Muscle of back (tissue), 13 donors: ENCODE measurements at places on chromosomes 13 and 19.

GRCh38 chr19:15893477-15893876 is 4.4 kb downstream of the CYP4F2 start:
- DNase-seq: no peak

DNA sequence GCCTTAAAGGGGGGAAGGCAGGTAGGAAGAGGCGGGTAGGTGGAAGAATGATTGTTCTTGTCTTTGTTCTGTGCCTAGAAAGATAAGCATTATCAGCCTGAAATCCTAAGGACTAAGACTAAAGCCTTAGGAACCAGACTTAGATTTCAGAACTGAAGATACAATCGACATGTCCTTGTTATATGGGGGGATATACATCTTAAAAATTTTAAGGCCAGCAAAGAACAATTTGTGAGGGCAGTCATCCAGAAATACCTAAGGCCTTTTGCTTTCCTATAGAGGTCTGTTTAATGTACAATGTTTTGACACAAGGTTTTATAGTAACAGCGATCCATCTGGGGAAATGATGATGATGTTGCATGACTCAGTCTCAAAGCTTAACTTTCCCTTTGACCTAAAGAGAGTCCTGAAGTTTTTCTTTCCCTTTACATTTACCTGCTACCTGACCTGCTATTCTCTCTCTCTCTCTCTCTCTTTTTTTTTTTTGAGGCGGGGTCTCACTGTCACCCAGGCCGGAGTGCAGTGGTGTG is 20.2 kb upstream of the CEACAM6 start:
- DNase-seq: no peak

GRCh38 chr19:19094513-19094912 is 30.7 kb downstream of the SLC25A42 start:
- DNase-seq: no peak

DNA sequence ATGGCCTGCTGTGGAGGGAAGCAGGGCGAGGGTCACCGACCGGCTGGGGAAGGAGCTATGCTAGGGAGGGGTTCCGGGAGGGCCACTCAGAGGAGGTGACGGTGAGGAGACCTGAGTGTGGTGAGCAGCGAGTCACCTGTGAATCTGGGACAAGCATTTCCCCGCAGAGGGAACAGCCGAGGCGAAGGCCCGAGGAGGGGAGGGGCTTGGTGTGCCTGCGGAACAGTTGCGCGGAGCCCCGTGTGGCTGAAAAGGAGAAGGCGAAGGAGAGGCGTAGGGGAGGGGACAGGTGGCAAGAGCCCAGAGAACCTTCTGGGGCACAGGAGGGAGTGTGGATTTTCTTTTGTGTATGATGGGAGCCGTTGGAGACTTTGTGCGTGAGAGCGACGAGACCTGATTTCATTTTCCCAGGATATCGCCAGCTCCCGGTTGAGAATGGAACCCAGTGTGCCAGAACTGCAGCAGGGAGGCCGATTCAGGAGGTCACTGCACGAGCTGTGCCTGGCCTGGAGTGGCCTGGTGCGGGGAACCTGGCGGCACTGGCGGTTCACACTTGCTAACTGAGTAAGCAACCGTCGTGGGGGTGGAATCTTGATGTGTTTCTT is 117.7 kb upstream of the ZNF507 start:
- DNase-seq: no peak

DNA sequence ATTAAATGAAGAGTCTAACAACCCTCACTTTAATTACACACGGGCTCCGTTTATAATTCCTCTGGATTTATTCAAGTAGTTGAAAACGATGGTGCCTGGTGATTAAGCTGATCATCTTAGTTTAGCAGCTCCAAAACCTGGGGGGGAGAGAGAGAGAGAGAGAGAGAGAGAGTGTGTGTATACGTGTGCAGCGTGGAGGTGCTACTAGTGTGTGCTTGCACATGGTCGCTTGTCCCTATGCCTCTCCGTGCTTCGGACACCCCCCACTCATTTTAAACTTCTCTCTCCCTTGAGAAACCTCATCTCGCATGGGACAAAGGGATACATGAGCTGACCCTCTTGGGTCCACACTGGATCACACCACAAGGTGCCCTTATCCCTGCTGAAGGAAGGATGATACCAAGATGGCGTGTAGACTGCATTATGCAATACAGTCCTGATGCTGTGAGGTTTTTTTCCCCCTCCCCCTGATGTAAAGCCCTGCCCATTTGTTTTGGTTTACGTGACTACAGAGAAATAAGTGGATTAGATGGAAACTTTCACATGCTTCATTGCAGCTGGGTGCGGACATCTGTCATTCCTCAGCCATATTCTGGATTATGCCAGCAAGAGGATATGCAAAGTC is 320.8 kb downstream of the ZNF536 start:
- no peak for DNase-seq

DNA sequence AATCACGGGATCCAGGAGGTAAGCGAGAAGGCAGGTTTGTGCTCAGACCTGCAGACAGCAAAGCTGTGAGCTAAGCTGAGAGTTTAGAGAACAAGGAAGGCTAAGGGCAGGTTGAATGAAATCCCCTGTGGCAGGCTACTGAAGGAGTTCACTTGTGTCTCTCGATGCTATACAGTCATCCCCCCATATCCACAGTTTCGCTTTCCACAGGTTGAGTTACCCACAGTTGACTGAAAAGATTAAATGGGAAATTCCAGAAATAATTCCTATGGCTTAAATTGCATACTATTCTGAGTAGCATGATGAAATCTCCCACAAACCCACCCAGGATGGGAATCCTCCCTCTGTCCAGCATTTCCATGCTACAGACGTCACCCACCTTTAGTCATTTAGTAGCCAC is 49.6 kb downstream of the ABCC4 start:
- no peak for DNase-seq

- no peak for DNase-seq
Observed at GRCh38 chr13:42981317-42981716, 10.7 kb downstream of the EPSTI1 start.

DNA sequence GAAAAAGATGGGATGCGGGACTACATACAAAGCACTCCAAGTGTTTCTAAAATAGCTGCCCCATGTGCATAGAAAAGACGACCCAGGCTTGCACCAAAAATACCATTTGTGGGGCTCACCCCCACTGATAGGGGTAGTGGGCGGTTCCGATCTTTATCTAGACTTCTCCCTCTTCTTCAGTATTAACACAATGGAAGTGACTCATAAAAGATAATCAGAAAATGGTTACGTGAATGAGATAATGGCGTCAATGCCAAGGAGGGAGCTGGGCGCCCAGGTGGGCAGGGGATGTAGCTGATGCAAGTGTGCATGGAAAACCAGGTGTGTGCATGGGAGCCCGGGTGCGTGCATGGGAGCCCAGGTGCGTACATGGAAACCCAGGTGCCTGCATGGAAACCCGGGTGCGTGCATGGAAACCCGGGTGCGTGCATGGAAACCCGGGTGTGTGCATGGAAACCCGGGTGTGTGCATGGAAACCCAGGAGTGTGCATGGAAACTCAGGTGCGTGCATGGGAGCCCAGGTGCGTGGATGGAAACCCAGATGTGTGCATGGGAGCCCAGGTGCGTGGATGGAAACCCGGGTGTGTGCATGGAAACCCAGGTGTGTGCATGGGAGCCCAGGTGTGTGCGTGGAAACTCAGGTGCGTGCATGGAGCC is 32.7 kb downstream of the LAMP1 start:
- no peak for DNase-seq

DNA sequence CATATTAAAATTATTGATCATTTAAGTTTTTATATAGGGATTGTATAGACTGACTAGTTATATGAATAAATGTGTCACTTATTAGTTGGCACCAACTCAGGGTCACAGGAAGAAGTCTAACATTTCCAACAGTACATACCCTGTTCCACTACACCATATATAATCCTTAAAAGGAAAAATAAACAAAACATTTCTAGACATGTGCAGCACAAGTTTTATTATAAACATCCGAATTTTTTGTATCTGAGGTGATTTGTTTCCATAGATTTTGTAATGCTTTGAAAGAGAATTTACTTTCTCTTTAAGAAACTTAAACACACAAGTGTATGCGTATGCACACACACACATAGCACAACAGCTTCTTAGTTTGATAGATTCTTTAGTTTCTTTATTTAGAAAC is 418.6 kb upstream of the GPC6 start:
- no peak for DNase-seq

DNA sequence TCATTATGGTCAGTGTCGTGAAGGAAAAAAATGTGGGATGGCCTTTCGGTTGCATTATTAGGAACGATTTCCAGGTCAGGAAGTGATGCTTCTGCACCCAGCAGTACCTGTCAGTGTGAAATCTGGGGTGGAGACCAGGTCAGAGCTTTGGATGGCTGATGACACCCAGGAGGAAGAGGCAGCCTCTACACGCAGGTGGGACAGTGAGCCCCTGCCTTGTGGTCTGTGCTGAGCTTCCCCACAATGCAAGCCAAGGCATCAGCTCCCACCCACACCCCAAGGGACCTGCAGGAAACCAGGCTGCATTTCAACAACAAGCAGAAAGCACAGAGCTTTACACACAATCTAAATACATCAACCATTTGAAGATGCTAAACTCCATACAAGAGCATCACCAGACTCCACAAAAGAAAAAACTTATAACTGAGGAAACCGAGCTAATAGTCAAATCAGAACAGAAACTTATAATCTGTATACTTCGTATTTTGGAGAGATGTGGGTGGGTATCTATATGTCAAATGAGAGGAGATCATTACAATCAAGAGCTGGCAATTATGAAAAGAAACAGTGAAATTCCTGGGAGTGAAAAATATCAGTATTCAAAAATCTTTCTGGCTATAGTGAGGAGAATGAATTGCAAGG is 130.1 kb downstream of the ZDHHC20 start:
- DNase-seq: no peak

DNA sequence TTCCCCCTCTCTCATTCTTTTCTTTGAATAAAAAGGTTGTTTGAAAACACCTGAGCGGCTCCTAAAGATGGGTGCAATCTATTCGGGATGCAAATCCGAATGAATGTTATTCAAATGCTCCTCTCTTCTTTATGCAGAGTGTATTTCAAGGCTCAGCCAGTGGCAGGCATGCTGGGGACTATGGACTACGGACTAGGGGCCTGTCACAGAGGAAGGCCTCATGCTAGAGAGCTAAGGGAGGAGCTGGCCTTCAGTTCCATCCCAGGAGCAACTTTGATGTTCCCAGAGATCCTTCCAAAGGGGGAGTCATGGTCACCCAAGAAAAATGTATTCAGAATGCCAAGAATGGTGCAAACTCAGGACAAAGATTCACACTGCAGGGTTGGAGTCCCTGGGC is 9.3 kb downstream of the ALOX5AP start:
- DNase-seq: no peak

DNA sequence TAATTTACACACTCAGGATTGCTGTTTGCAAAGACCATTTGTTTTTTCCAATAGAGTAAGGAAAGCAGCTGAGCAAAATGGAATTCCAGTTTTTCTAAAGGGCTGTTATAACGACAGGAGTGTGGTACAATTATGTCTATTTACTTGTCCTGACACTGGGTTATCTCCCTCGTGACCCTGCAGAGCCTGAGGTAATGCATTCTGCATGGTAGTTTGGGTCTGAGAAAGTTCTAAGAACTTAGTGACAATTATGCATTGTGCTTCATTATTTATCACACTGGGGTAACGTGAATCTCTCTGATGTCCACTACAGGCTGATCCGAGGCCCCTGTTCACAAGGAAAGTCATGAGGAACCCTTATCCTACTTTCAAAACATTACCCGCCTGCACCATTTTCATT is 50.7 kb upstream of the EDNRB start:
- no peak for DNase-seq

DNA sequence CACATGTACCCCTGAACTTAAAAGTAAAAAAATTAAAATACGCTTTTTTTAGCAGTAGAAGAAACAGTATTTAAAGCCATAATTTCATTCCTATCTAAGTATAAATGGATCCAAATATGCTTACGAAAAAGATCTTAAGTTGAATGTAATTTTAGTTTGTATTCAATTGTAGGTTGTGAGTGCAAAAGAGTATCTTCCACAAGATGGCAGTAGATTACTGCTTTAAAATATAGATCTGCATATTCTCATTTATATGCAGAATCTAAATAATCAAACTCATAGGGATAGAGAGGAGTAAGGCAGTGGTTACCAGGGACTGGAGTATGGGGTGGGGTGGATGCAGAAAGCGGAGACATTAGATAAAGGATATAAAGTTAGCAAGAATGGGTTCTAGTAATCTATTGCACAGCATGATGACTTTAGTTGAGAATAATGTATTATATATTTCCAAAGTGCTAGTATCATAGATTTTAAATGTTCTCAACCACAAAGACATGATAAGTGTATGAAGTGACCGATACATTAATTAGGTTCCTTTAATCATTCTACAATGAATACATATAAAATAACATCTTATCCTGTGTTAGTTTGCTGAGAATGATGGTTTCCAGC is 14.2 kb downstream of the OR7A17 start:
- no peak for DNase-seq

GRCh38 chr19:3785451-3785937 is 687 bp downstream of the MATK start:
- DNase-seq: no peak

GRCh38 chr19:42368765-42369164 is 21.3 kb downstream of the CNFN start:
- no peak for DNase-seq

- DNase-seq: no peak
Observed at GRCh38 chr13:41150058-41150457, 17.5 kb upstream of the KBTBD6 start.

DNA sequence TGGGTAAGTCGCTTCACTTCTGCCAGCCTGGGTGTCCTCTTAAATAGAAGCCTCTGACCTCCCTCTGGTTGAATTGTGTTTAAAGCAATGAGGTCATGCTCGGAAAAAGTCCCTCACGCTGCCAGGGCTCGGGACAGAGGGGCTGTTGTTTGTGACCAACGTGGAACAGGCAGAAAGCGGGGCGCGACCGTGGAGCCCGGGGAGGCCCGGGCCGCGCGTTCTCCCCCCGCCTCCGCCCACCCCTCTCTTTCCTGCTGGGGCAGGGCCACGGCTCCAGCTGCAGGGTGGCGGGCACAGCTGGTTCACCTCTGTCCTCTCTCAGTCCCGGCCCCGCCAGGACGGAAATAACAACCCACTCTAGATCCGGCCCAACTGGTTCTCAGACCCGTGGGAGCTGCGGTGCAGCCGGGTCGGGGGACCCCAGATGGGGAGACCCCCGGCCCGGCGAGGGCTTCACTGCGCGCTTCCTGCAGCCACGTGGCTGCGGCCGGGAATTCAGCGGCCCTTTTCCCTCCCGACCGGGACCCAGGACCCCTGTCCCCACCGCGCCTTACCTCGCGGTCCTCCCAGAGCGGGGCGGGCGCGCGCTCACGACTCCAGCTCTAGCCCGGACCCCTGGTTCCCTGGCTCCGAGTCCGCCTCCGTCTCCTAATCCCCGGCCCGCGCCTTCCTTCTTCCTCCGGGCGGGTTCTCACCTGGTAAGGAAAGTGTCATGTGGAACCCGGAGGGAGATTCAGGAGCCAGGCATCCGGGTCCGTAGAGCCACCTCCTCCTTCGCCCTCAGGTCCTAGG is 1.9 kb downstream of the CDC42EP5 start:
- peak; percentile 75 for DNase-seq

DNA sequence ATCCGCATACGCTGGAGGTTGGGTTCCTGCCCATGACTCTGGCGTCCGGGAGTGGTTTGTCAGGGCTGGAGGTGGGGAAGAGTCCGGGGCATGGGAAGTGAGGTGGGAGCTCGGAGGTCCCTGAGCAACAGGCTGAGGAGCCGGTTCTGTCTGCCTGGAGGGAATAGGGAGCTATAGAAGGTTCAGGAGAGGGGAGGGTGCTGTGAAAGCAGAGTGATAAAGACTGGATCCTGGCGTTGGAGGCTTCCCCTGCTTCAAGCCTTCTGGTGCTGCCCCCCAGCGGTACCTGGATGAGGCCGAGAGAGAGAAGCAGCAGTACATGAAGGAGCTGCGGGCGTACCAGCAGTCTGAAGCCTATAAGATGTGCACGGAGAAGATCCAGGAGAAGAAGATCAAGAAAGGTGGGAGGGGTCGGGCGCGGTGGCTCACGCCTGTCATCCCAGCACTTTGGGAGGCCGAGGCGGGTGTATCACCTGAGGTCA is 2.6 kb downstream of the HMG20B start:
- no peak for DNase-seq
